NCI-H1694 (cell line): ENCODE measurements at places on chromosomes 4 and X.

GRCh38 chrX:40644821-40645358 lies 2.5 kb downstream of the CXorf38 start:
- DNase-seq: peak; percentile 5

DNA sequence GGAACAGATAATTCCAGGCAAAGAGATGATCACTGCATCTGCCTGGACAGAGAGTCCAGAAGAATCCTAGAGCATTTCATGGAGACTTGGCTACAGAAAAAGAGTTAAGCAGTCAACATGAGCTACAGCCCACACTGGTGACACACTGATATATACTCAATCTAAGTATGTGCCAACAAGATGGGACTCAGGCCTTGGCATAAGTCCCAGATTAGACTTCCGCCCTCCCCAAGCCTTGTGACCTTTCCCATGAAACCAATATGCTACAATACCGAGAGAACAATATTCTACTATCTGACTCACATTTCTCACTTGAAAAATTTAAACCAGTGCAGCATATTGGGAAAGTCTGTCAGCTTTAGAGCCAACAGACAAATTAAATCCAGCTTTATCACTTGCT lies 65.7 kb upstream of the SLITRK2 start:
- DNase-seq: no peak

DNA sequence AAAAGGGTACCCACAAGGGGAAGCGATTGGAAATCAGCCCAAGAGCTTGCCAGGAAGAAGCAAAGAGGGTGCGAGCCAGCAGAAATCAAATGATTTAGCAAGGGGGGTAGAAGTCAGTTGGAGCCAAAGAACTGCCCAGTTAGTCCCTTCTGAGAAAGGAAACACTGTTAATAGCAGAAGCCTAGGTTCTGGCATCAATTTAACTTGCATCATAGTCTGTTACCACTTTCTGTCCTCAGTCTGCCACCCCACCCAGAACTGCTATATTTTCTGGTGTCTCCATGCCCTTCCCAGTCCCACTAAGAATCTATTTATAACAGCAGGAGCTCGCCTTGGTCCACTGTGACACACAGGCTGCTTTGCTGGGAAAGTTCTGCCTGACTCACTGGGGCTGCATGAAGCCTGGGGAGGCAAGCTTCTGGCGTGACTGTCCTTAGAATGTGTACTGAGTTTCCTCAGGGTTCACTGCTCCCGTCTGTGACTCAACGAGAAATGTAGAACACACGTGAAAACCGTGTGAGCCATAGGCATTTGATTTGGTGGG lies 157.8 kb upstream of the TTC29 start:
- DNase-seq: no peak

- no peak for DNase-seq
These were observed 393.9 kb upstream of the CTSO start for GRCh38 chr4:156347412-156348075.

DNA sequence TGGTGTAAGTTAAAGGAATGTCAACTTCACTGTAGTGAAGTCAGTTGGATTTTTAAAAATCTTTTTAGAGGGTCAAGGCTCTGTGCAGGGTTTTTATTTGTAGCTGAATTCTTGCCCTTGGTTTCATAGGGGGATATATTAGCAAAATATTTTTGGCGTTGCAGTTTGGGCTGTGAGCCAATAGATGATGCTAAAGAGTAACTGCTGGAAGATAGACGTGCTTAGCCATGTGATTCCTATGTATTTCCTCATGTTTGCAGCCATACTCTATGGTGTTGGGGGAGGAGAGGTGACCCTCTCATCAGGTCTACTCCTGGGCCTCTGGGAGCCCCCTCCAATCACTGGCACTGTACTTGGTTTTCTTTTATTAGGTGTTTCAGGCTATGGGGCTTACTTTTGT lies 246.7 kb upstream of the ARHGAP24 start:
- DNase-seq: no peak

DNA sequence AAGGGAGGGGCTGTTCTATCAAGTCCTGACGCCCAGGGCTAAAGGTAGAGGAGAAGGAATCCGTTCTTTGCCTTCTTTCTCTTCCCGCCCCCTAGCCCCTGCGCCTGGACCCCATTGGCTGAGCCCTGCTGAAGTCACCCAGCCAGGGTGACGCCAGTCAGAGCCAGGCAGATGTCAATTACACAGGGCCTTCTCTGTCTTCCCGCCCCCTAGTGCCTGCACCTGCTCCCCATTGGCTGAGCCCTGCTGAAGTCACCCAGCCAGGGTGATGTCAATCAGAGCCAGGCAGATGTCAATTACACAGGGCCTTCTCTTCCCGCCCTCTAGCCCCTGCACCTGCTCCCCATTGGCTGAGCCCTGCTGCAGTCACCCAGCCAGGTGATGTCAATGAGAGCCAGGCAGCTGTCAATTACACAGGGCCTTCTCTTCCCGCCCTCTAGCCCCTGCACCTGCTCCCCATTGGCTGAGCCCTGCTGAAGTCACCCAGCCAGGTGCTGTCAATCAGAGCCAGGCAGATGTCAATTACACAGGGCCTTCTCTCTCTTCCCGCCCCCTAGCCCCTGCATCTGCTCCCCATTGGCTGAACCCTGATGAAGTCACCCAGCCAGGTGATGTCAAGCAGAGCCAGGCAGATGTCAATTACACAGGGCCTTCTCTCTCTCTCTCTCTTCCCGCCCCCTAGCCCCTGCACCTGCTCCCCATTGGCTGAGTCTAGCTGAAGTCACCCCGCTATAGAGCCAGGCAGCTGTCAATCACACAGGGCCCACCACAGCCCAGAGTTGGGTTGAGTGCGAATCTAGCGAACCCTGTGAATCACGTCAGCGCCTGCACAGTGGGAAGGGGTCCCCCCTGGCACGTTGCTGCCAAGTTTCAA lies 46.4 kb downstream of the ASMT start:
- DNase-seq: no peak

DNA sequence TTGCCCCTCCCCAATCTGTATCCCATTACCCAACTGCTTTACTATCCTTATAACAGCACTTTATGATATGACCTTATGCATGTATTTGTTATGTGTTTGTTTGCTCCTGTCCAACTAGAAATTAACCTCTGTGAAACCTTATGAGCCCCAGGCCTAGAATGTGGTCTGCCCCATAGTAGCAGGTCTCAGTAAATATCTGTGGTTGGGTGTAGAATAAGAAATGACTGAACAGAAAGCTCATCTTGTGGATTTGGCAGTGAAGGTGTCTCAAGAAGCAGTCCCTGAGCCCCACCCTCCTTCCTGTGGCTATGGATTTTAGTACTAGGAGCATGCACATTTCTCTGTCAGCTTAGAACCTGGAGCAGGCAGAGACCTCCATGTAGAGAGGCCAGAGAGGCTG lies 229.0 kb upstream of the LCORL start:
- no peak for DNase-seq

- DNase-seq: no peak
These were observed 1.4 kb upstream of the PHF8 start for GRCh38 chrX:54045563-54046228.

GRCh38 chr4:127771535-127772275 lies 10.4 kb upstream of the HSPA4L start:
- DNase-seq: no peak

- DNase-seq: no peak
These were observed 531 bp downstream of the DGKQ start for GRCh38 chr4:972651-973424.
